ENCODE measurements at places on chromosomes 3 and 15.

GRCh38 chr15:36478561-36478960 lies 100.9 kb upstream of the CDIN1 start:
- DNase-seq, result no peak

DNA sequence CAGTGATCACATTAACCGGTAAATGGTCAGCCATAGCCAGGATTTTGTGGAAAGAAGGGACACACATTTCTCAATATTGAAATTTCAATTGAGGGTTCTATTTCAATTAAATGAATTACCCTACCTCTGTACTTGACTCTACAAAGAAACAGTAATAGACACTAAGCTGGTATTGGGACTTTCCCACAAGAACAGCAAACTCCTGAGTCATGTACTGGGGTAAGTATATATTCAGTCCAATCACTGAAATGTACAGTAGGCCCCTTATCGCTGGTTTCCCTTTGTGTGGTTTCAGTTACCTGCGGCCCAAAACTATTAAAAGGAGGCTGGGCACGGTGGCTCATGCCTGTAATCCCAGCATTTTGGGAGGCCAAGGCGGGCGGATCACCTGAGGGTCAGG lies 17.6 kb downstream of the ASB14 start:
- no peak for DNase-seq

- DNase-seq, result no peak
Observed at GRCh38 chr15:92499731-92500530, 106.2 kb downstream of the ST8SIA2 start.

GRCh38 chr3:107945417-107946094 lies 145.3 kb downstream of the CD47 start:
- DNase-seq, result no peak

GRCh38 chr3:133158686-133159085 lies 120.5 kb downstream of the TMEM108 start:
- no peak for DNase-seq

DNA sequence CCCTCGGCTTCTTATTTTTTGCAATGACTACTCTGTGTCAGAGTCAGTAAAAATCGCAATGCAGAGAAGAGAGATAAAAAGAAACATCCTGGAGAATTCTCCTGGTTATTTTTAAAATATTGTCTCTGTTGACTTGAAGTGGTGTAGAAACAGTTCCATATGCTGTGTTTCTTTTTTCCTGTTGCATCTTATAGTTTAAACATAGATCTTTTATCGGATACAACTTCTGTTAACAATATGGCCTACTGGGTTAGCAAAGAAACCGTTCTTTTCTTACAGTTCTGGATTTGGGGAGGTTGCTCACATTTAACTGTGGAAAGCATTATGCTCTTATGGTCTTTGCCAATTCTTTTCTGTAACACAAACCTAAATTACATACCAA lies 769.1 kb upstream of the CFAP20DC start:
- no peak for DNase-seq

DNA sequence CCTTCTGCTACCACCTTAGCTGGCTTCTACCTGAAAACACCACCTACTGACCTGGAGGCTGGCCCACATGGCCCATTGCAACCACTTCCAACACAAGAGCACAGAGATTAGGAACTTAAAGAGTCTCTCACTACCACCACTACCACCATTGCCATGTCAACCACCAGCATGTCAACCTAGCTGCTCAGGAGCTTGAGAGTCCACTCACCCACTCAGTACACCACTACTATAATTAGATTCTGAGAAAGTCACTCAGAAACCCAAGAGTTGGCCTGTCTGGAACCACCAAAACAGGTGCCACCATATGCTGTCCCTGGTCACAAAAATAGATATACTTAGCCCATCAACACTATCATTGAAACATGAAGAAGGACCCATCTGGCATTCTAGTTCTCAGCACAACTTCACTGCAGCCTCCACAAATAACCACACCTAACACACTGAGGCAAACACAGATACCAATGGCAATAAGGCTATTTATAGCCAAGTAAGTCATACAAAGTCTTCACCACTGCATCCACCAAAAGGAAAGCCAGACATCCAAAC lies 806.7 kb upstream of the EPHA6 start:
- no peak for DNase-seq

GRCh38 chr3:20403986-20404740 lies 218.2 kb upstream of the SGO1 start:
- DNase-seq, result no peak

GRCh38 chr3:87621667-87622066 lies 345.3 kb upstream of the POU1F1 start:
- DNase-seq, result no peak

- no peak for DNase-seq
Observed at GRCh38 chr3:166013073-166013679, 176.0 kb upstream of the BCHE start.

DNA sequence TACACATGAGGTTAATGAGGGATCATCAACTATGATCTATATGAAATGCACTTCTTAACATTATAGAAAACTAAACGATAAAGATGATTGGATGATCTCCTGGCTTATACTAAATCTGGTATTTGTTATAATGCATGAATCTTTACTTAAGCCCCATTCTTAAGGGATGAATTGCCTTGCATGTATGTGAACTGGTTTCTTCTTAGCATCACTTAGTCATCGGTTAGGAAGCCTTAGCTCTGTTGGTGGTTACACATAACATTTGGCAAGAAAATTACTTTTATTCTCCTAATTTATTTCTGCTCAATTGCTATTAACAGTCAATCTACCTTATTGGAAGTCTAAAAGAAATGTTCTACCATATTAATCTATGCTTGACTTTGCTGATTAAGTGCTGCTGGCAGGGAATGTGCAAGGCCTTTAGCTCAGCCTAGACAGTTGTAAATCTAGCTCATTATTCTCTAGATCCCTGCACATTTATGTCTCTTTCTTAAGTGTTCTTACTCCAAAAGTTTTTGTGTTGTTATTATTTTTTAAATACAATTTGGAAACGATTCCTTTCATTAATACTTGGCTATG lies 356.0 kb downstream of the ZPLD1 start:
- DNase-seq, result no peak

DNA sequence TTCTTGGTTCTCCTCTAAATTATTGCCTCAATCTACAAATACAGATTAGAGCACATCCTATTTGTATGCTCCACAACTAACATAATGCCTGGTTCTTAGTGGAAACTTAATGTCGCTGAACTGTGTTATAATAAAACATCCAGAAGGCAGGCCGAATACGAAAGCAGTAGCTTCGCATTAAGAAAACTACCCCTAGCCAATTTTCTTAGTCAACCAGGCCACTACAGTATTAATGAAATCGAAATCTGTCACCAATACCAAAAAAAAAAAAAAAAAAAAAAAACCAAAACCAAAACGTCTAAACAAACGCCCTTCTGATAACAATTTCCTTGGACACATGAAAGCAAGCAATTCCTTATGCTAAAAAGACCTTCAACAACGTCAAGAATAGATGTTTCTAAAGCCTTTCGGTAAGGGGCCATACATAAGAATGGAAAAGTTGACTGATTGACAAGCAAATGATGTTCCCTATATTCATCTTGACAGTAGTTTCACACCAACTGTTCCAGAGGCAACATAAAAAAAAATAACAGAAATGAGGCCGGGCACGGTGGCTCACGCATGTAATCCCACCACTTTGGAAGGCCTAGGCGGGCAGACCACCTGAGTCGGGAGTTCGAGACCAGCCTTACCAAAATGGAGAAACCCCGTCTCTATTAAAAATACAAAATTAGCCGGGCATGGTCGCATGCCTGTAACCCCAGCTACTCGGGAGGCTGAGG lies 1.3 kb downstream of the DENND6A start:
- no peak for DNase-seq

- no peak for DNase-seq
Observed at GRCh38 chr15:52427804-52428203, 100.9 kb downstream of the MYO5A start.

GRCh38 chr3:178439504-178439903 lies 96.7 kb upstream of the KCNMB2 start:
- DNase-seq, result no peak

DNA sequence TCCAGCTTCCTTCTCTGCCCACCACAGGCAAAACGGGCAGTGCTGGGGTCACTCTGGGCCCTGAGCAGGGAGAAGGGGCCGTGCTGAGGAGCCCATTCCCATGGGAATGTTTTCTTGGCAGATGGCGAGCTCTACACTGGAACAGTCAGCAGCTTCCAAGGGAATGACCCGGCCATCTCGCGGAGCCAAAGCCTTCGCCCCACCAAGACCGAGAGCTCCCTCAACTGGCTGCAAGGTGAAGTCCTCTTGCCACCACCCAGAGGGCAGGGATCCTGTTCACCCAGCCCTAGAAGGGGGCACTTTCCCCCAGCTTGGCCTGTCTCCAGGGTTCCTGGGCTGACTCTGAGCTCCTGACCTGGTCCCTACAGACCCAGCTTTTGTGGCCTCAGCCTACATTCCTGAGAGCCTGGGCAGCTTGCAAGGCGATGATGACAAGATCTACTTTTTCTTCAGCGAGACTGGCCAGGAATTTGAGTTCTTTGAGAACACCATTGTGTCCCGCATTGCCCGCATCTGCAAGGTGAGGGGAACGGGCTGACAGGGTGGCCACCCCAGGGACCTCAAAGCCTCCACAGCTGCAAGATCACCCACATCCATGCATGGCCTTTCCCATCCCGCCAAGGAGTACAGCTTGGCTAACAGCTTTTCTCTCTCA lies 12.4 kb downstream of the CIB1 start:
- DNase-seq, result no peak

DNA sequence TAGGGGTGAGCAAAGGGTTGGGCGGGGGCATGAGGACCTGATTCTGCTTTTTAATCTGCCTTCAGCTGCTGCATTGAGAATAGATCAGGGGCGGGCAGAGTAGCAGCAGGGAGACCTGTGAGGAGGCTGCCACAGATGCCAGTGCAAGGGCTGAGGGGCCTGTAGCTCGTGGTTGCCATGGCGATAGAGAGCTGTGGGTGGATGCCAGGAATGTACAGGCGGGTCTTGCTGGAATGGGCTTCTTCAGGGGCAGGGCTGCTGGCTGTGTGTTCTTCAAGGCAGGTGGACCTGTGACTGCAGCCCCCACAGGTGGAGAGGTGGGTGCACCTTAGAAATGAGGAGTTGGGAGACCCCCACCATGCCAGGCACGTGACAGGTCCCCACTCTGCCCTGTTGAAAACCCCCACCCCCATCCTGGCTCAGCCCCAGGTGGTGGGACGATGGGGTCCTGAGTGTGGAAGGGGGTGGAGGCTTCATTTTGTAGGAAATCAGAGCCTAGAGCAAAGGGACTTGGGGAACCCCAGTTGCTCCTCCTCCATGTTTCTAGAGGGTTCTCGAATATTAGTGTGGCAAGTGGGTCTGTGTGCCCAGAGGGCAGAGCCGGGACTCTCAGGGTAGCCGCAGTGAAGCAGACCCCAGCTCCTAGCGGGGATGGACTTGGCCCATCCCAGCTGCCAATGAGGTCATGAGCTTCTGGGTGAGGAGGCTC lies 38.3 kb downstream of the SLC6A6 start:
- no peak for DNase-seq

DNA sequence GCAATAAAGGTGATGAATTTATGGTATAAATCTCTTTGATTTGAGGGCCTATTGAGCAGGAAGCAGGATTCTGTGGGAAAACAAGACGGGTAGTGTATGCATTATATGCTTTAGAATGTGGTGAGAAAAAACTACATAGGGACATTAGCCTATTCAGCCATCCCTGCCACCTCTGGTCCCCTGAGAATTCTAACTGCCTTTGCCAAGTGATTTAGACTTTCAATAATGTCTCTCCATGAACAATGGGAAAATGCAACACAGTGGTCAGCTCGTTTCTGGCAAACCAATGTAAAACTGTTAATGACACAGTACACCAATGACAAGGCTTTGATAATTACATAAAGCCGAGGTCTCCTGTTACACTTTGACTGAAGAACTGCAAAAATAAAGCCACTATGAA lies 314.7 kb upstream of the CNTN4 start:
- no peak for DNase-seq

- DNase-seq, result no peak
Observed at GRCh38 chr3:159273608-159274007, 471.8 kb downstream of the MFSD1 start.

GRCh38 chr3:8488411-8488810 lies 13.2 kb upstream of the LMCD1 start:
- DNase-seq, result no peak

DNA sequence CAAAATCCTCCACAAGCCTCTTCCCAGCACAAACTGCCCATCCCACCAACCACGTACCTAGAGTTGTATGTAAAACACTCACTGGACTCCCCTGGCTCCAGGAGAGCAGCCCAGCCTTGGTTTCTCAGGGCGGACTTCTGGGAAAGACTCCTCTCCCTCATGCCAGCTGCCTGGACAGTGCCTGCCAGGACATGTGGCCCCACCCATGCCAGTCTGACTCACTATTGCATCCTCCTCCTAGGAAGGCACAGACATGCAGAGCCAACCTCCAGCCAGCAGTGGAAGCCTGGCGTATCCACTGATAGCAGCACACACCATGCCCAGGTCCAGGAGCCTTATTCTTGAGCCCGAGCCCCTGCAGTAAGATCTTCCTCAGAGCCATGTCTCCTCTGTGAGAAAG lies 8.6 kb downstream of the PKM start:
- no peak for DNase-seq

All from NCI-H187 treated with DMSO at 0.1 percent for 48 hours (cell line).